ENCODE measurements at places on chromosomes 12 and 14.

DNA sequence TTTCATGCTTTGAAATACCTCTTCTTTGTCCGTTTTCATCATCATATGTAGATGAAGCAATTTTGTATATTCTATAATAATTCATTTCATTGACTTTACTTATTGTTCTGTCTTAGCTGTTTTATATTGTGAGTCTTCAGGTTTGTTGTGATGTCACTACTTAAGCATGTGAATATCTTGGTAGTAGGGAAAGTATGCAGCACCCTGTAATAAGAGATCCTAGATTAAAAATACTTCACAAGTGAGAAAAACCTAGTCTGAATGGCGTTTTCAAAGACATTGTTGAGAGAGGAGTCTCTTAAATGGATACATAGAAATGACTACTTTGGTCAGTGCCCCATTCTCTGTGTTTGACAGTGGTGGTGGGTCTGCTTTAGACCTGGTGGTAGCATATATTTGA, 61.4 kb downstream of the SLC16A7 start:
- DNase-seq: no peak

GRCh38 chr12:121162384-121162783, 29.7 kb downstream of the P2RX7 start:
- no peak for DNase-seq

DNA sequence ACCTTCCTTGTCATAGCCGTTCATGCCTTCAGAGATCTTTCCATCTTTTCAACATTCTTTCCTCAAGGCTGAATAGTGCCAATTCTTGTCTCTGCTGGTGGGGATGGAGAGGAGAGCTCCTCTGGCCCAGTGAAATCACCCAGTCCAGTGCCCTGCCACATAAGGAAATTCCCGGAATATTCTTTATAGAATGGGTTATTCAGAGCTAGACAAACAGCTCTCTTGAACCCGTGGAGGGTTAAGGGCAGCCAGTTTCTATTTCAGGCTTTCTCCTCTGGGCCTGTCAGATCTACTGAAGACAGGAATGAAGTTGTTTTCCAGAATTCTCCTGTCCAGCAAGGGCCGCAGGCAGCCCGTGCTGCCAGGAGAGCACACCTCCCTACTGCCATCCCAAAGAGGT, 8.1 kb upstream of the NRIP2 start:
- DNase-seq: no peak

DNA sequence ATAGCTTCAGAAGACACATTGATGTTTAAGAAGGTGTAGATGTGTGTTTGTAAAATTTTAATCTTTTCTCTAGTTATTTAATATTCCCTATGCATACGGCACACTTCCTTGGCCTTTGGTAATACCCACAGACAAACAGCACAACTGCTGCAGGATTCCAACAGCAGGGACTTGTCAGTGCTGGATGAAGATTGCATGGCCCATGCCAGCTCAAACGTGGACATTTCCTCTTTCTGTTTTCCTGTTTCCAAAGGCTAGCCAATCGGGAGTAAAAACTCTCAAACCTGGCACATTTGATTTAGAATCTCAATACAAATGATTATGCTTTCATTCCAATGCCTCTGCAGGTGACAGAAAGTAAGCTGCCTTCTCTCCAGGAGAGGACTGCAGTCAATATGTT, 22.5 kb upstream of the PDE3A start:
- DNase-seq: no peak

GRCh38 chr12:75955251-75955650, 76.3 kb downstream of the PHLDA1 start:
- DNase-seq: no peak

DNA sequence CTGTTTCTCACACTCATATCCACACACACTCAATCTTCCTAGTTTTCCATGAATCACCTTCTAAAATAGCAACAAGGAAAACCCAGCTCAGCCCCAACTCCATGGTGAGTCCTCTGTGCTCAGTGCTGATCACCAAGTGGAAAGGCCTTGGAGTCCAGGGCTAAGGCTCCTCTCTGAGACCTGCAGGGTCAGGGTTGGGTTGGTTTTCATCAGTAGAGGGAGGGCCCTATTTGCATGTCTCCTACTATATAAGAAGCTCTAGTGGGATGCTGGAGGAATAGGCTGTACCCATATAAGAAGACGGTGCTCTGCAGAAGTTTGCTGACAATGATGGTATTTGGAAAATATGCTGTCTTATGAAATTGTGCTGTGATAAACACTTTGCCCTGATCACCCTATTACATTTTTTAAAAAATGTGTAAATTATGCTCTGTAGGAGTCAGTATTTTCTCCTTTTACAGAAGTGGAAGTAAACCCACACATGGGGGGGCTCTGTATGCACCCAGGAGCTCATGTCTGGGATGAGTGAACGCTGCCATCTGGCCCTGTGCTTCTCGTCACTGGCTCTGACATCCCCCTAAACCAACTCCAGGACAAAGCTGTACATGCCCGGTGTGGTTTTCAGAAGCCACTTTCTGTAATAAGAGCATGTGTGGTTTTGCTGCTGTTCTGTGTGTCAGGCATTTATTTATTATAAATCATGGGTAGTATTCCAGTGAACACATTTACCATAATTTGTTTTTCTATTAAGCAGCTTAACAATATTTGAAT, 536.3 kb downstream of the TMEM121 start:
- no peak for DNase-seq

GRCh38 chr14:84465880-84466279, 1064.1 kb upstream of the FLRT2 start:
- DNase-seq: no peak

GRCh38 chr12:15687583-15687982, 101.6 kb downstream of the EPS8 start:
- no peak for DNase-seq

DNA sequence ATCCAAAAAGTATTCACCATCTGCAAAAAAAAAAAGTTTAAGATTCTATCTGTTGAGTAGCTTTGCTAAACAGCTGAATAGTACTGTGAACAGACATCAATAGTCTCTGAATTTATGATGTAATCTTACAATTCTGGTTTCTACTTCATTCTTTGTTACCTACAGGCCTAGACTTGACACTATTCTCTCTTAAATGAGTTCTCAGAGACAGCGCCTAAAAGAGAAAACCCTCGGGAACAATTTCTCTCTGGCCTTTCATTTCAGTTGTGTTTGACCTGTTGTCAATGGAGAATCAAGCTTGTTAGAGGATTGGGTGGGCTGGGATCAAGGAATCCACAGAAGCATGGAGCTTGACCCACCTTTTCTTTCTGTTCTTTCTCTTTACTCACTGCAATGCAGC, 5.9 kb upstream of the TWF1 start:
- DNase-seq: no peak

DNA sequence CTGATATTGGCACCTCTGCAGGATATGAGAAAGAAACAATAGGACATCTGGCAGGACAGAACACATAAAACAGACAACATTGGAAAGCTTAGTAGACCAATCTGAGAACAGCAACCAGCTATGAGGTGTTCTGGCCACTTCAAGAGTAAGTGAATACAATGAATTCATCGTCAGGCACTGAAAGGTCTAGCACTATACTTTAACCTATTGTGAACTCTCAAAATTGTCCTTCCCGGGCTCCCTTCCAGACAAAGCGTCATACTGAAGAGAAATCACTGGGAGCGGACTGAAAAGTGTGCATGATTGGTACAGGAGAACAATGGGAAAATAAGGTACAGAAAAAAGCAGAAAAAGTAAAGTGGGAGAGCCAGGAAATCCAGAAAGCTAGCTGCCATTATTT, 75.8 kb downstream of the LRP6 start:
- no peak for DNase-seq

GRCh38 chr14:99685596-99685995, 1.5 kb downstream of the CYP46A1 start:
- no peak for DNase-seq

DNA sequence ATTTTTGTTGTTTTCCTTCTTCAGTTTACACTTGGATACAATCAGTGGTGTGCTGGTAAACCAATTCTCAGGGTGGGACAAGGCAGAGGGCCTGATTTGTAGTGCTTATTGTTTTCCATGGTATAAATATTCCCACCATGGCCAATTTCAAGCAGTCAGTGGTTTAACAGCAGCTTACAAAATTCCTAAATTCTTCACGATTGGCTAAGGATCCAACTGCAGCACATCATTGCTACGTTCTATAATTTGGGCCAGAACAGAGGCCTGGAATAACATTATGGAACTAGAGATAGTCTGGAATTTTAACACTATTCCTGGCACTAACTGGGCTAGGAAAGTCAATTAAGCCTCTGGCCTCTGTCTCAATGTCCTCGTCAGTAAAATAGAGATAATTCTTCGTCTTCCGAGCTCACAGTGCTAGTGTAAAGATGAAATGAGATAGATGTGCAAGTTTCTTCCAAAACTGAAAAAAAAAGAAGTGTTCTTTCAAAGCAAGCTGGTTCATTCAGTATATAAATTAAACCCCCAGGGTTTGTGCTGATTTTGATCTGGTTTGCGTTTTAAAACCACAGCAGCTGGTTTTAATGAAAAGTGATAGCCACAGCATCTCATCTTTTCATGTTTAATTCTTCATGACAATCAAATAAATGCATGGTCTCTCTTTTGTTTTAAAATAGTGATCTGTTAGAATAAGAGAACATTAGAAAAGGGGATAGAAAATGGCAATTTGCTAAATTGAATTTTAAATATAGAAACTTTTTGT, 104.1 kb downstream of the EPS8 start:
- no peak for DNase-seq

DNA sequence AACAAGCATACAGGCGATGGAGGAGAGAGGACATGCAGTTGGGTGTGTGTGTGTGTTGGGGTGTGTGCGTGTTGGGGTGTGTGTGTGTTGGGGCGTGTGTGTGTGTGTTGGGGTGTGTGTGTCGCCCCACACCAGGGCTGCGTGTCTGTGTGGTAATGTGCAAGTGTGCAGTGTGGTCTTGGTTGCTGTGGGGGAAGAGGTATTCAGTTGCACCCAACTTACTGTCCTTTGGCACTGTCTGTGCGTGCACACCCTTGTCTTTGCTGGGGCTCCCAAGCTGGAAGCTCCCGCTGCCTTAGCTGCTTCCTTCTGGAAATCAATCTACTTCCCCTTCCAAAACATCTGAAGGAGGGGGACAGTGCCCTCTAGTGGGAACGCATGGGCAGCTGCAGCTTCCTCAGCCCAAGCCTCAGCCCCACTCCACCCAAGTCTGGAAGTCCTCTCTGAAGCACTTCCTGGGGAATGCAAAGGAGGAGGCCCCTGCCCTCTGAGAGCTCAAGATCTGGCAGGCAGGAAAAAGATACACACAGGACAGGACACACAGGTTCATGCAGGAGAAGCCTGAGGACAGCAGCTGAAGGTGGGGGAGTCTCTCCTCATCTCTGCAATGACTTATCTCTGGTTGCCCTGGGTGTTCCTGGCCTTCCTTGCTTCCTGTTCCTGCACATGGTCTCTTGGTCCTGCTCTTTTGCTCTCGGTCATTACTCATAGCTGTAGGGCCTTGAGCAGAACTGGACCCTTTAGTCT, 13.1 kb downstream of the ASIC1 start:
- DNase-seq: no peak

DNA sequence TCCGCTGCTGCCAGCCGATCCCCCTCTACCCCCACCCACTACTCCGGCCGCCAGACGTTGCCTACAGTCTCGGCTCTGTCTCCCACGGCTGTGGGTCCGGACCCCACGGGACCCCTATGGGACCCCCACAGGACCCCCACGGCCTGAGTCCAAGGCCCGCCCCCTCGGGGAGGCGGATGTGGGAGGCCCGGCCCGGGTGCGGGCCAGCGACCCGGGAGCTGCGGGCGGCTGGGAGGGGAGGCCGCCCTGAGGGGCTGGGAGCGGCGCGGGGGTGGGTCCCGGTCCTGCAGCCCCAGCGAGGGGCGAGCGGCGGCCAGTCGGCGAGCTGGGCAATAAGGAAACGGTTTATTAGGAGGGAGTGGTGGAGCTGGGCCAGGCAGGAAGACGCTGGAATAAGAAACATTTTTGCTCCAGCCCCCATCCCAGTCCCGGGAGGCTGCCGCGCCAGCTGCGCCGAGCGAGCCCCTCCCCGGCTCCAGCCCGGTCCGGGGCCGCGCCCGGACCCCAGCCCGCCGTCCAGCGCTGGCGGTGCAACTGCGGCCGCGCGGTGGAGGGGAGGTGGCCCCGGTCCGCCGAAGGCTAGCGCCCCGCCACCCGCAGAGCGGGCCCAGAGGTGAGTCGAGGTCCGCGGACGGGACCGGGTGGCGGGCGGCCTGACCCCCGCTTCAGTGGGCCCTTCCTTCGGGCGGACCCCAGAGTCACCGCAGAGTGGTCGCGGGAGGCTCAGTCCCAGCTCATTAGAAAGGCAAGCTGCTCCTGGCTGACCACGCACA, at the start of gene ACVRL1:
ACVRL1 (plus strand) TSS at position 422 of the 773 bp plus-strand sequence. CDS start 4,971 bp downstream, outside the sequence.
- DNase-seq: no peak

GRCh38 chr12:29783773-29784666, at the start of gene TMTC1:
Gene TMTC1 (minus strand): TSS chr12:29783942. CDS start chr12:29783751, 191 bp downstream.
- DNase-seq: no peak

GRCh38 chr14:67577909-67578749, 21.9 kb downstream of the PIGH start:
- no peak for DNase-seq

DNA sequence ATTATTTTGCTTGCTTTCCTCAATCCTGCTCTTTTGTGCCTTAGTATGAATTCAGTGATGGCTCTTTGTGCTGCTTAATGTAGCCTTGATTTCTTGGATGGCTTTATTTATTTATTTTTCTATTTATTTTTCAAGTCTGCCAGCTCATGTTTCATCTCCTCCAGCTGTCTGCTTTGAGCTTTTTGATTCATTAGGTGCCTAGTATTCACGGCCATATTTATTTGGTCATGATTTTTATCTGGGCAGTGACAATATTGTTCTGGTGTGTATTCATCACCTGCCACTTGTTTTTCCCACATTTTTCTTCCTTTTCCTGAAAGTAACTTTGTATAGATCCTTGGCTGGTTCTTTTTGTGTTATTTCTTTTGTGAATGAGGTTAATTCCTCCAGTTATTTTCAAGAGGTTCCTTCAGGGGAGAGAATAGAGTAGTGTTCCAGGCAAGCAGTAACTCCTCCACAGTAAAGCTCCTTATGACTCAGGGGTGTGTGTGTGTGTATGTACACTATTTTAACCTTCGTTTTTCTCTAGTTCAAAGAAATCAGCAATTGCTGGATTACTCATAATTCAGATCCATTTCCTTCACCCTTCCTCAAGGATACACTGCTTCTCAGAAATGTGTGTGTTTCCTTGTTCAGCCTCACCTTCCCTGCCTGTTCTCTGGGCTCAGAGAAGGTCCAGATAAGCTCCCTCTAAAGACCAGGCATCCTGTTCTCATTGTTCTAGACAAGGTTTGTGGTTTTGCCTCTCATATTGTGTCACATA, 51.6 kb upstream of the PMCH start:
- no peak for DNase-seq

- no peak for DNase-seq
These were observed 15.9 kb downstream of the KCTD10 start for GRCh38 chr12:109461049-109461845.

DNA sequence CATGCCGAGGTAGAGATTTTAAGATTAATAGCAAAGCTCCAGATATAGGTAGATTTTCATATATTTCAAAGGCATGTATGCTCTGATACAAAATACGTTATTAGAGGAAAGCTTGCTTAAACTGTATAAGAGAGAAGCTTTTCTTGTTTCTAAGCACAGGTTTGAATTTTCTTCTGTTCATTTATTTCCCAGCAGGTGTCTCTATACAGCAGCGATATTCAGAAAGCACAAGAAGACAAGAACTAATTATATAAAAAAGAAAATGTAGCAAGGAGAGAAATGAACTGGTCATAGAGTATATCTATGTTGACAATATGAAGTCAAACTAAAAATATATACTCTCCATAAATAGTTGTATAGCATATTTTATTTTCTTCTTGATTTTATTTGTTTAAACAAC, 307.4 kb upstream of the NOVA1 start:
- DNase-seq: no peak

Measured in stimulated activated CD4-positive, alpha-beta T cell treated with anti-CD3 and anti-CD28 coated beads, TNF-alpha, amount 100 ng/mL, for 24 hours (primary cell).